Stimulated activated CD4-positive, alpha-beta T cell treated with anti-CD3 and anti-CD28 coated beads, Interleukin-12 subunit alpha, Interleukin-12 subunit beta, amount 100 ng/mL, for 24 hours (primary cell): ENCODE measurements at places on chromosomes 1 and 21.

DNA sequence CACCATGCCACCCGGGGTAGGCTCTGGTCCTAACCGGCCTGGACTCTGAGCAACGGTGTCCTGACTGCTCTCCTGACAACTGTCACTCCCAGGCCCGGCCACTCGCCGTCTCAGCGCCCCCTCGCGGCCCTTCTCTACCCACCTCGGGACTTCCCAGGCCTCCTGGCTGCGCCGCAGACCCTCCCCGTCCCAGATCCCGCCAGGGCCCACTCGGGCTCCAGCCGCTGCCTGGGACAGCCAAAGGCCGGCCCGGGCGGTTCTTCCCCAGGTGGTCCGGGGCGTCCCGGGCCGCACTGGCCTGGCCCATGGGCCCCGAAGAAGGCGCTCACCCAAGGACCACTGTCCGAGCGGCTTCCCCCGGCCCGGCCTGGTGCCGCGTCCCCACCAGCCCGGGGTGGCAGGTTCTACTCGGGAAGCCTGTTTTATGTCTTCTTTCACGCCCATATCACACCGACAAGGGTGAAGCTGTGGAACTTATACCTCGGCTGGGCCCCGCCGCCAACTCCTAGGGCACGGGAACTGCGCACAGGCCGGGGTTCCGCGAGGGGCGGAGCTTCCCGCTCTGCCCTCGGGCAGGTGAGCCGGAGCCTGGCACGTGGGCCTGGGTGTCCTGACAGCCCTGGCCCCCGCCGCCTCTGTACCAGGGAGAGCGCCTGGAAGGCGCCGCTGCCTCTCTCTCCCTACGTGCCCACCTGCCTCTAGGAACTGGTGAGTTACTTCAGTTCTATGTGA lies 138.3 kb downstream of the TTLL7 start:
- peak; percentile 78 for DNase-seq

GRCh38 chr1:201461645-201462441 lies 7.1 kb downstream of the PHLDA3 start:
- DNase-seq, result no peak

DNA sequence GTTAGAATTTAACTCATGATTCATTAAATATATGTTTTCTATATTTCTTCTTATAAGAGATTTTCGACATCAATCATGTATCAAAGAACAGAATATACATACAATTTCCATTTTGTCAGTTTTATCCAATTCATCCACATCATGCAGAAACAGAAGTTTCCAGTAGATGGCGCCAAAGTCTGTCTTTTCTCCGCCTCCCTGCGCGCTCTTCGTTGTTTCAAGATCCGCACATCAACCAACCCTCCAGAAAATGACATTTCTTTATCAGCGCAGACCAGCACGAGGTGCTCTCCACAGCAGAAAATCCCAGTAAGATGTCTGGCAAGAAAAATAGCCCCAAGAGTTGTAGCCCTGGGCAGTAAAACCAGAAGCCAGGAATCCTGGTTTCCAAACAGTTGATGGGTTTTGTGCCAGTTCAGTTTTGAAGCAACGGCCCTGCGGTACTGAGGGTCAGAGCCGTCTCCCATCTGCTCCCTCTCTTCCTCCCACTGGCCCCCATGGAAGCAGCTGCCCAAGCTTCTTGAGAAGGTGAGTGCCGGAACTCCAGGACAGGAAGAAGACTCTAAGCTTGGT lies 38.6 kb upstream of the GPR137B start:
- DNase-seq, result peak; percentile 13

- no peak for DNase-seq
Observed at GRCh38 chr1:155093911-155094621, 15.4 kb downstream of the EFNA3 start.

GRCh38 chr1:40391688-40392145 lies 18.2 kb downstream of the SMAP2 start:
- no peak for DNase-seq

GRCh38 chr1:116325922-116326321 lies 47.1 kb upstream of the ATP1A1 start:
- DNase-seq, result no peak

- DNase-seq, result no peak
Observed at GRCh38 chr1:202919615-202920014, 7.4 kb downstream of the KLHL12 start.

- DNase-seq, result no peak
Observed at GRCh38 chr1:106620521-106620954, 435.9 kb upstream of the PRMT6 start.

DNA sequence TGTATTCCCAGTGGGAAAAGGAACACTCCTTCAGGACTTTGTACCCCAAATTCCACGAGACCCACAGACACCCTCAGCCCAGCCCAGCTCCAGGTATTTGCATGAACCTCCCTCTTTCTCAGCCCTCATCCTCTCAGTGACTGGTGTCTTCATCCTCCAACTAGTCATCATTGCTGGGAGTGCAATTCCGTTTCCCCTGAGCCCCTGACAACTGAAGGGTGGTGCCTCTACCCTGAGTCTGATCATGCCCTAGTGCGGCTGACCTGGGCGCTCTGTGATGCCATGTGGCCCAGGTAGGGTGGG lies 3.8 kb upstream of the ZNF692 start:
- no peak for DNase-seq

DNA sequence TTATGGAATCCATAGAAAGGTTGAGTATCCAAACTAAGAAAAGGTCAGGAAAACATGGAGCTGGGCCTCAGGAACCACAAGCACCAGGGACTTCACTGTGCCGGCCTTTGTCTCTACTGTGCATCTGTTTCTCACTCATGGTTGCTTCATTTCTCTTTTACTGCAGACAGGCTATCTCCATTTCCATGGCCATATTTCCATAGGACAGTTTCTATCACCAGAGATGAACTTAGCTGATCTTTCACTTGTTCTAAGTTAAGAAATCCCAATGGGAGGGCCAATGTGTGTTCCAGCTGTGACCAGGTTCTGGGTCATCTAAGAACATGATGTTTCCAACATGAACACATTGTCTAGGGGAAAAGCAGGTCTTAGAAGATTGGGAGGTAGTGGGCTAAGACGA lies 43.7 kb upstream of the PPP2R5A start:
- DNase-seq, result no peak

- DNase-seq, result no peak
Observed at GRCh38 chr1:244451539-244451950, at the start of gene ADSS2. TSS of gene ADSS2 (minus strand) at chr1:244451909. CDS start at chr1:244451817, 92 bp downstream.

DNA sequence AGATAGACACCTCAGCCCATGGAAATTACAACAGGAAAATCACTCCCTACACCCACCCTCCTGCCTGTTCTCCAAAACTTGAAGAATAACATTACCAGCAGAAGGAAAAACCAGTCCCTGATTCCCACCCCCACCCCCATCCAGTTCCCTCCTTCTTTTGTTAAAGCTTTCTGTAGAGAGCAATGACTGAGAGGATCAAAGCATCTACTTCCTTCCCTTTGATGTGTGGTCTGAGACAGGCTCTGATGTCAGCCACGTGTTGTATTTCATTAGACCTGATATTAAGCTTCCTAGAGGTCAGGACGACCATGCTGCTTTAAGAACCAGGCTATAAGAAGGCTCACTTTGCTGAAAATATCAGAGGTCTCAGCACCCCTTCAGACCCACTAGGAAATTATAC lies 73.9 kb upstream of the HAO2 start:
- no peak for DNase-seq

DNA sequence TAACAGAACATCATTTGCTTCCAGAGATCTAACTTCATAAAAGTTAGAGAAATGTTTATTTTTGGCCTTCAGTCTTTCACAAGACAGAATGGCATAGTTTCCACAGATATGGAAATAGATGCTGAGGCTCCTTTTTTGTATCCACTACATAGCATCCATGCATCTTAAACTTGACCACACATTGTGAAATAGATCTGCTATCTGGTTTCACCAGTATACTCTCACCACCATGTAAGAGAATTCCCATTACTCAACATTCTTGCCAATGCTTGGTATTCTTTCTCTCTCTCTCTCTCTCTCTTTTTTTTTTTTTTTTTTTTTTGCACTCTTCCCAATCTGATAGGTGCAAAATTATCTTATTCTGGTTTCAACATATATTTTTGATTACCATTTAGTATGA lies 52.1 kb upstream of the PRMT6 start:
- no peak for DNase-seq

- DNase-seq, result no peak
Observed at GRCh38 chr1:206890125-206891060, 6.8 kb upstream of the IL24 start.

GRCh38 chr1:248842781-248843331 lies 4.8 kb downstream of the ZNF672 start:
- DNase-seq, result no peak

DNA sequence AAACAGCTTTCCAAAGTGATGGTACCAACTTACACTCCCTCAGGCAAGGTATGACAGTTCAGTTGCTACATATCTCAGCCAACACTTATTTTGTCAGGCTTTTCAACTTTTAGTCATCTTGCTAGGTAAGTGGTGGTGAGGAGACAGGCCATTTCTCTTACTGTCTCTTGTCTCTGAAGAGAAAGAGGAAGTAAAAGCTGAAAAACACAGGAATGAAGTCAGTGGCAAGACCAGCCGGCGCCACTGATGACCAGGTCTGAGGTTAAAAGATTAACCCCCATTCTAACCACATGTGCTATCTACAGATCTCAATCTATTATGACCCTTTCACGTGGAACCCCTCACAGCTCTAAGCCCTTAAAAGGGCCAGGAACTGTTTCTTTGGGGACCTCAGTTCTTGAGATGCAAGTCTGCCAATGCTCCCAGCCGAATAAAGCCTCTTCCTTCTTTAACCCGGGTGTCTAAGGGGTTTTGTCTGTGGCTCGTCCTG lies 4.2 kb downstream of the ADCY10 start:
- no peak for DNase-seq

DNA sequence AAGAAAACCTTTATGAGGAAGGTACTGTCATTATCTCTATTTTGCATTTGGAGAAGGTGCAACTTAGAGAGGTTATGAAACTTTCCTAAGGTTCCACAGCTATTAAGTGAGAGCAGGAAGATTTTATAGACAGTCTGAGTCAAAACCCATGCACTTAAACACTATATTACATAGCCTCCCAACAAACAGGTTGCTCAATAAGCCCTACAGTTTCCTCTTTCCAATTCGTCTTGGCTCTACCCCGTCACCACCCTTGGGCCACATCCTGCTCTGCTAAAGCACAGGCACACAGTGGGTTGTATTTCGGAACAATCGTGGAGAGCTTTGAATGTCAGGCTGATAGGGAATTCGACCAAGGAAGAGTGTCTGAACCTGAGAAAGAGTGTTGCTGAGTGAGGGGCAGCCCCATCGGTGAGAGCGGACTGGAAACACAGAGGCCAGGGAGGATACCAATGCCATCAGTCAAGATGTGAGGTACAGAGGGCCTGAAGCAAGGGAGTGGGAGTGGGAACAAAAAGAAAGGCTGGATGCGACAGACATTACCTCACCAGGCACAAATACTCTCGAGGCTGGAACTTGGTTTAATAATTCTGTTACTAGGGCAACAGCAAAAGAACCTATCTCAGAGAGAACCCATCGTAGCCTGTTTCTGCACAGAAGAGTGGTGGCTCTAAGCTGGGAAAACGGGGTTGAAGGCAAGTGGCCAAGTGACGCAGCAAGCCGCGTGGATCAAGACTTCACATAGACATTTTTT lies 6.3 kb upstream of the LRRC52 start:
- no peak for DNase-seq

DNA sequence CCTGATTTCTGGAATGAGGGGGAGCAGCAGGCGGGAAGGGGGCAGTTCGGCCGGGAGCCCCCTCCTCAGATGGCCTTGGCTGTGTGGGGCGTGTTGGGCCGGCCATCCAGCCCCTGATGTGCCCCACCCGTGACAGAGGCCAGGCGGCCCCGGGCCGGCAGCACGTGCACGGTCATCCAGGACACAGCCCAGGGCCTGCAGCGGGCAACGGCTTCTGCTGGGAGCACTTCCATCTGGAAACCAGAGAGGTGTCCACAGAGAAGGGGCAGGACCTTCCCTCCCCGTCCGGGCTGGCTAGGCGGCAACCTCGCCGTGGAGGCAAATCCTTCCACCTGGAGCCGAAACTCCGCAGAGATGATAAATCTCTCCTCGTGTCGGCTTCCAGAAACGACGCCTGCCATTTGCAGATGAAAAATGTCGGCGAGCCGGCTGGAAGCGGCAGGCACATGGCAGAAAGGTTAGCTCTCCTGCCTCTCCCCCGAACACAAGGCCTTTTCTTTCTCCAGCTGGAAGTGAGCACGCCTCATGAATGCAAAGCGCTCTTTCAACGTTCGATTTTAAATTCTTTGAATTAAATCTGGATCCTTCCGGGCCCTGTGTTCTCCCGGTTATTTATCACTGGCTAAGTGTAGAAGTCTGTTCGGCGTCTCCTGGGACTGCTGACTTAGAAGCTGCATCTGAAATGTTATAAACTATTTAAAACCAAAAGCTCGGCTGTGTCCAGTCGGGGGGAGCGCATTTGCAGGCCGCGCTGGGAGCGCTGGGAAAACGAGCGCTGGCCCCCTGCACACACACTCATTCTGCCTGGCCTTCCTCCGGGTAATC lies 9.4 kb upstream of the ACTRT2 start:
- no peak for DNase-seq

DNA sequence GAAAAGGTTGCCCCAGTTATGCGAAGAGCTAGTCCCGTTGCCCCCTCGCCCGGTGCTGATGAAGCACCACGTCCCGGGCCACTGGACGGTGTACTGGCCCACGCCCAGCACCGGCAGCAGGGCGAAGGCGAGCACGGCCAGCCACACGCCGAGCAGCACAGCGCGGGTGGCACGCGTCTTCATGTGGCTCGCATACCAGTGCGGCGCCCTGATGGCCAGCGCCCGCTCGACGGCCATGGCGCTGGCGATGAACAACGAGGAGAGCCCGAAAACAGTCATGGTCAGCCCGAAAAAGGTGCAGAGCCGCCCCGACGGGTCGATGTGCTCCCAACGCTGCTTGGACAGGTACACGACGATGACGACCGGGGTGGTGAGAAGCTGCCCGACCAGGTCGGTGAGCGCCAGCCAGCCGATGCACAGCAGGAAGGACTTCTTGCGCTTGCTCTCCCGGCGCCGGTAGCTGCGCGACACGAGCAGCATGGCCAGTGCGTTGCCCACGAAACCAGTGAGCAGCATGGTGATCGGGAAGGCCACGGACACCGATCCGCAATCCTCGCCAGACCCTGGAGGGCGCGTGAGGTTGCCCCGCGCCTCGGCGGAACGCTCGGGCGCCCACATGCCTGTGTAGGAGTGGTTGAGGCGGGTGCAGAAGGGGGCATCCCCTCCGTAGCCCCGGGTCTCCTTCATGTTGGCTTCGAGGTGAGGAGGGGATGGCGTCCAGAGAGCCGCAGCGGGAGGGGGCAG lies 553 bp downstream of the PTGER3 start:
- DNase-seq, result no peak
